ENCODE measurements at places on chromosomes 6 and 20. TPM values are rescaled to one million over a fixed set of nuclear protein-coding genes. Genes with fewer than 3 reads are reported as not detected.

The NRSN1 gene
- total RNA-seq = not detected

The CSNK2A1 gene
- 154 TPM for total RNA-seq

The NR2E1 gene
- not detected for total RNA-seq

The CNR1 gene
- total RNA-seq = 0.19 TPM

The DEFB132 gene
- not detected for total RNA-seq

The PLCB4 gene
- total RNA-seq = 11.9 TPM

The SMOC2 gene
- not detected for total RNA-seq

The BCLAF1 gene
- 150 TPM for total RNA-seq

The SIRPA gene
- 75.3 TPM for total RNA-seq

The MOG gene
- total RNA-seq = not detected

The C6orf141 gene
- 55.0 TPM for total RNA-seq

The C6orf132 gene
- 0.06 TPM for total RNA-seq

The SEL1L2 gene
- not detected for total RNA-seq

The ALDH5A1 gene
- 0.49 TPM for total RNA-seq

The TMC2 gene
- not detected for total RNA-seq

The CFAP61 gene
- not detected for total RNA-seq

The TP53TG5 gene
- total RNA-seq = not detected

The HMGCLL1 gene
- total RNA-seq = not detected

The SULF2 gene
- total RNA-seq = 388 TPM

The RPS6KA2 gene
- total RNA-seq = 381 TPM

The SOBP gene
- total RNA-seq = 0.76 TPM

The ARG1 gene
- total RNA-seq = not detected

The SNX21 gene
- total RNA-seq = 10.2 TPM

The BHLHE23 gene
- not detected for total RNA-seq

The HLA-DRA gene
- 2.9 TPM for total RNA-seq

The EEF1A1 gene
- 17,729 TPM for total RNA-seq

The ID4 gene
- total RNA-seq = 0.19 TPM

The HINT3 gene
- total RNA-seq = 14.5 TPM

The NHLRC1 gene
- 1.2 TPM for total RNA-seq

The CLPSL1 gene
- not detected for total RNA-seq

The KCTD20 gene
- total RNA-seq = 55.9 TPM

Data from bladder microvascular endothelial cell (primary cell).